ENCODE measurements at places on chromosomes 12 and 14.

- no peak for DNase-seq
These were observed 63.1 kb downstream of the DRAM1 start for GRCh38 chr12:101940400-101940950.

DNA sequence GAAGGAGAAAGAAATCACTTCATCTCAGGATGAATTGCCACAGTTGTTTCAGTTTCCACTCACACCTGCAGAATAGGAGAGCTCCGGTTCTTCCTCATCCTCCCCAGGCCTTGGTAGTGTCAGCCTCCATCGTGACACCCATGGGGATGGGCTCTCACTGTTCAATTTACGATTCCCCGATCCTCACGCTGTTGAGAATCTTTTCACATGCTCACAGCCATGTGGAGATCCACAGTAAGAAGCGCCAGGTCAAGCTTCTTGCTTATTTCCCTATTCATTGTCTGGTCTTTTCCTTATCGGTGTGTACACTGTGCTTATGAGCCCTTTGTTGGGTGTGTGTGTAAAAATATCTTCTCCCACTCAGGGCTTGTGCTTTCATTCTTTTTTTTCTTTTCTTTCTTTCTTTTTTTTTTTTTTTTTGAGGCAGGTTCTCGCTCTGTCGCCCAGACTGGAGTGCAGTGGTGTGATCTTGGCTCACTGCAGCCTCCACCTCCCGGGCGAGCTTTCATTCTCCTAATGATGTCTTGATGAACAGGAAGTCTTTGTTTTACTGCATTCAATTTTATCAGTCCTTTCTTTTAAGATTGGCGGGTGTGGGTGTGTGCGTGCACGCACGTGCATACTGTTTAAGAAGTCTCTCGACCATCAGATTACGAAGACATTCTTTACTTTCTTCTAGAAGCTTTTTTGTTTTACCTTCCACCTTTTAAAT, 21.5 kb downstream of the RIN3 start:
- no peak for DNase-seq

DNA sequence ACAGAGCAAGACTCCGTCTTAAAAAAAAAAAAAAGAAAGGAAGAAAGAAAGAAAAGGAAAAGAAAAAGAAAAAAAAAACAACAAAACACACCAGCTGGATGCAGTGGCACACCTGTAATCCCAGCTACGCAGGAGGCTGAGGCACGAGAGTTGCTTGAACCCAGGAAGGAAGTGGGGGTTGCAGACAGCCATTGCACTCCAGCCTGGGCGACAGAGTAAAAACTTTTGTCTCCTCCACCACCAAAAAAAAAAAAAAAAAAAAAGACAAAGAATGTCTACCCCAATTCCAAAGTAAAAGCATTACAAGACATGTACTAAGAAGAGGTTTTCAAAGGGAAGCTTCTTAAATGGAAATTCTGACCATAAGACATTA, 53.4 kb downstream of the HNRNPC start:
- no peak for DNase-seq

DNA sequence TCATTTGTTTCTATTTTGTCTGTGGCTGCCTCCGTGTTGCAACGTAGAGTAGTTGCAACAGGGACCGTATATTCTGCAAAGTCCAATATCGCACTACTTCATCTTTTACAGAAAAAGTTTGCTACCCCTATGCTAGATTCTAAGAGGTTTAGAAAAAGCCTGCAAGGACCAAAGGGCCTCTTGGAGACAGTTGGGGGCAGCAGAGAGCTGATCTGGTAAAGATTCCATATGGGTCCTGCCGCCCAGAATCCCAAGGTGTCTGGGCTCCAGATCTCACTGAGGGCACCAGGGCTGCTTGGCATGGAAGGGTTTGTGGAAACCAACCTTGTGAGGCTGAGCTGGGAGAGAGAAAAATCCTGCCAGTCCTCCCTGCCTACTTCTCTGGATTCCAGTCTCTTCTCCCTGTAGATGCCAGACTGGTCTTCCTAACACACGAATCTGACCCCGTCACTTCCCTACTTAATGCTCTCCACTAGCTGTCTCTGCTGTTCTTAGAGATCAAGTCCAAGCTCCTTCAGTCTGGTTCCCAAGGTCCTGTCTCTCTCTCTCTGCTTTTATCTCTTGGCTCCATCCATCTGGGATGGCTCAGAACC, 74.6 kb downstream of the GLRX5 start:
- peak; percentile 29 for DNase-seq

DNA sequence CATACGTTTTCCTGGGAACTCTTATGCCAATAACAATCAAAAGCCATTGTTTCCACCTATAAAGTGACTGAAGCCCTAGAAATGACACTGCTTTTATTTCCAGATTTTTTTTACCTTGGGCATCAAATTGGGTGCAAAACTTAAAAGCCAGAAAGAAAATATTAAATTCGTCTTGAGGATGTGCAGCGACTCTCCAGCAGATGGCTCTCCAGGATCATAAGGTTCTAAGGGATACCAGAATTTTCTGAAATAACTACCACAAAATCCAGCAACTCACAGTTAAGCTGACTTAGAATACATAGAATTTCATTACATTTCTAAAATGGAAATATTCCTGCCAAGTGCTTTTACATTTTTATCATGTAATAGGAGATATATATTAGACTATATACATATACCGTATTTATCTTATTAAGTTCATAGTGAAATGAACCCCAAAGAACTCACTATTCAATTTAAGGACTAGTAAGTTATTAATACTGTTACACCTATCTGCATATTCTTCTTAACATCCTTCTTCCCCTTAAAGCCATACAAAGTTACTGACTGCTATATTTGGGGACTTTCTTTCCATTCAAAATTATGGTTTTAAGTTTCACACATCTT, 44.0 kb downstream of the ARMH4 start:
- peak; percentile 22 for DNase-seq

- DNase-seq, result no peak
These were observed 12.4 kb upstream of the NFYB start for GRCh38 chr12:104150416-104150815.

DNA sequence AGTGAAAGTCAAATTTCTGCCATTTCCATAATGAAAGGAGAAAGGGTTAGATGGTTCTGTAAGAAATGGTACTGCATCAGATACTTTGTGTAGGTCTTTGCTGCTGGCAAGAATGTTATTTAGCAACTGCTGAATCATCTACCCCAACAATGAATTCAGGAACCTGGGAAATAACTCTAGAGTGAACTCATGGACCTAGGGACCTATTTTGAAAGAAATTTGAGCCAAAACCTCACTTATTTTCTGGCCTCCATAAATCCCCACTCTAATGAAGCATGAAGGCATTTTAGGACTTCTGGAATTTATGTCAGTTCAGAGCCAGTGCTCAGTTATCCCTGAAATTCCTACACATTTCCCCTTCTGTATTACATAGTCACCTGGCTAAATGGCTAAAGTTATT, 50.9 kb upstream of the CPNE8 start:
- no peak for DNase-seq

DNA sequence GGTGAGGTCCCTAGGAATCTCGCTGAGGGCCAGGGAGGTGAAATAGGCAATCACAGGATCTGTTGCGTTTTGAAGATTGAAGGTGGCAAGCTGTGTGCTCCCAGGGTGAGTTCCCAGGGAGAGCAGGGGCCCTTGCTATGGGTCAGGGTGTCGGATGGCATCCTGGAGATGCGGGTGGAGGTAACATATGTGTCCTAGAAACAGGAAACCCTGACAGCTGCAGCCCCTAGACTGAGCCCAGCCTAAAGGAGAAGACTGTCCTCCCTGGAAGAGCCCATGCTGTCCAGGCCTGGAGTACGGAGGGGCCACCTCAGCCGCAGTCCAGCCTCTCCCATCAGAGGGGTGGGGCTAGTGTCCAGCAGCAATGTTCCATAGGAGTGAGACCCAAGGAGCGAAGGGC, 194.2 kb downstream of the NTF3 start:
- no peak for DNase-seq

- no peak for DNase-seq
These were observed 568 bp downstream of the CCDC184 start for GRCh38 chr12:48183876-48184548.

DNA sequence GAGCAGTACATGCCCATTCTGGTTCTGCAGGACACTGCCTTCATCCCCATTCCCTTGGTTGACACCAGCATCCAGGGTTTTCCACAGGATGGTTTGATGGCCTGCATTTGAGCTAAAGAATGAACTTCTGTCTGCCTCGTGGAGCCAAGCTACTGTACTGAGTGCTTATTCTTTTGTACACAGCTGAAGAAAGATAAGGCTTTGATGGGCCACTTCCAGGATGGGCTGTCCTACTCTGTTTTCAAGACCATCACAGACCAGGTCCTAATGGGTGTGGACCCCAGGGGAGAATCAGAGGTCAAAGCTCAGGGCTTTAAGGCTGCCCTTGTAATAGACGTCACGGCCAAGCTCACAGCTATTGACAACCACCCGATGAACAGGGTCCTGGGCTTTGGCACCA, 23.7 kb downstream of the BCL2L14 start:
- no peak for DNase-seq

GRCh38 chr12:121087467-121088194, 45.0 kb upstream of the P2RX7 start:
- DNase-seq, result no peak

GRCh38 chr12:130114952-130115351, 47.3 kb upstream of the FZD10 start:
- no peak for DNase-seq

All from renal cortex interstitium (tissue), 15 donors.